ENCODE measurements at places on chromosomes 6 and 20. TPM values are rescaled to one million over a fixed set of nuclear protein-coding genes. Genes with fewer than 3 reads are reported as not detected.

- no peak for DNase-seq
Measured at GRCh38 chr6:120274547-120274946, 925.0 kb upstream of the MAN1A1 start.

DNA sequence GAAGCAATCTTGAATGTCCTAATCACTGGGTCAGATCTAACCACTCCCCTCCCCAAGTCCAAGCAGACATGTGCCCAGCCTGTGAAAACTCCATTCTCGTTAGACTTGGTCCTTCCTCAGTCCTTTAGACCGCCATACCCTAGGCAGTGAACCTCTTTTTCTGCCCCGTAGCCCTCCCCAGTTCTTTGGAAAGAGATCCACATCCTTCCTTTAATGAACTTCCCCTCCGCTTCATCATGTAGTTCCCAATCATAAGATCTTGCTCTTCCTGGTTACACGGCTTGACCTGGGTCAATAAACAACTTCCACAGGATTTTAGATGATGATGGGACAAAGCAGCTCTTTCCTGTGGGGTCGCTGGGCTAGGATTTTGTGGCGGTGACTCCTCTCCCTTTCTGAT is 9.6 kb downstream of the AHCY start:
- DNase-seq: no peak

DNA sequence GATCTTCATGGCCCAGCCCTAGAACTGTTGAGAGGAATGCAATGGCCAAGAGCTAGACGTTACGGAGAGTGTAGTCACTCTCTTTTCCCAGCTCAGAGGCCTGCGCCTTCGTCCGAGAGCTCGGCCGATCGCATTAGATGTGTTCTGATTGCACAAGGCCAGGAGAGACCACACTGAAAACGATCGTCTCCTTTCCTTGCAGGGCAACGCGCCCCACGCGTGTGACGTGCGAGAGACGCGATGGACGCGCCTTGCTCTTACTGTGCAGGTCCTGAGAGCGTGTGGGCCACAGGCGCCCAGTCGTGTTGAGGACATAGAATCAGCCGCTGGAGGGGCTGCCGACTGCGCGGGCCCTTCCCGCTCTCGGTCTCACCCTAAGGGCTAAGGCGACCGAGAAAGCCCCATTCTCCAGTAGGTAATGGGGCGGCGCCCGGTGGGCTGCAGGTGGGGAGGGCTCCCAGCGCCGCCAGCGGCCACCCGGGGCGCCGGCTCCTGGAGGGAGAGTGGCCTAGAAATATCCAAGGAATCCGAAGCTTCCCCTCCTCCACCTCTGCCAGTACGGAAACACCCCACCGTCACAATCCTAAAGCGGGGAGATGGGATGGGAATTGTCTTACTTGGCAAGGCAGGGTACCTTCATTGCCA is 26.9 kb downstream of the TFAP2B start:
- DNase-seq: no peak

GRCh38 chr6:111841822-111842221 is 31.4 kb downstream of the FYN start:
- no peak for DNase-seq

GRCh38 chr6:147972448-147972847 is 370.2 kb upstream of the SASH1 start:
- DNase-seq: no peak

DNA sequence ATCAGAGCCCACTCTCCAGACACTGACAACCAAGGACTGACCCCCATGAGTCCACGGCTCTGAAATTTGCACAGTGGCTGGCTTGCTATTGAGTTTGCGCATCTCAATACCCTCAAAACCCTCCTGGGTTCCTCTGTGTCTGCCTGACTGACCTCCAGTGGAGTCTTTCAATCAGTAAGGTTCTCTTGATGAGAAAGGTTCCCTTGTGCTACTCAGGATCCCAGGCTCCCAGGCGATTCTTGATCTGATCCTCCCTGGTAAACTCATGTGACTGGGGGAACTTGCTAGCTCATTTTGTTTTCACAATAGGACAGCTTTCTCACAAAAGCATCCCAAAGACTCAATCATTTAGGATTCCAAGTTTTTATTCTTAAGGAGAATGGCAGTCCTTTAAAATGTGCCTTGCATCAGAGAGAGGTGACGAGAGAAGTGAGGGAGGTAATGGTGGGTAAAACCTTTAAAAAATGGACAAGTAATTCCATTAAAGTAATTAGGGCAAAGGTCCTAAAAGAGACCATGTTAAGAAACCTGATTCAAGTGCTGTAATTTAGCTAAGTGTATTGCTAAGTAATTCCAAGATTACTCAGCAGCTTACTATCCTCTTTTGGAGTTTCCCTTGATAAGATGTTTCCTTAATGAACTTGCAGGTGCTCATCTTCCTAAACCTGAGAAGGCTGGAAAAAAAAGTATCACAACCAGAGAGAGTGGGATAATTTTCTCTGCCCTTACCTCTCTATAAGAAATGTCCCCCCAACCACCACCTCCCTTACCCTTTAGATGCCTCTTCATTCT is 304.7 kb upstream of the SGK1 start:
- DNase-seq: no peak

- no peak for DNase-seq
Measured at GRCh38 chr6:9527679-9528286, 887.1 kb downstream of the TFAP2A start.

DNA sequence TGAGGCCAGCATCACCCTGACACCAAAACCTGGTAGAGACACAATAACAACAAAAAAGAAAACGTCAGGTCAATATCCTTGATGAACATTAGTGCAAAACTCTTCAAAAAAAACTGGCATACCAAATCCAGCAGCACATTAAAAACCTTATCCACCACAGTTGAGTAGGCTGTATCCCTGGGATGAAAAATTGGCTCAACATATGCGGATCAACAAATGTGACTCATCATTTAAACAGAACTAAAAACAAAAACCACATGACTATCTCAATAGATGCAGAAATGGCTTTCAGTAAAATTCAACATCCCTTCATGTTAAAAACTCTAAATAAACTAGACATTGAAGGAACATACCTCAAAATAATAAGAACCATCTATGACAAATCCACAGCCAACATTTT is 59.6 kb upstream of the PHIP start:
- no peak for DNase-seq

DNA sequence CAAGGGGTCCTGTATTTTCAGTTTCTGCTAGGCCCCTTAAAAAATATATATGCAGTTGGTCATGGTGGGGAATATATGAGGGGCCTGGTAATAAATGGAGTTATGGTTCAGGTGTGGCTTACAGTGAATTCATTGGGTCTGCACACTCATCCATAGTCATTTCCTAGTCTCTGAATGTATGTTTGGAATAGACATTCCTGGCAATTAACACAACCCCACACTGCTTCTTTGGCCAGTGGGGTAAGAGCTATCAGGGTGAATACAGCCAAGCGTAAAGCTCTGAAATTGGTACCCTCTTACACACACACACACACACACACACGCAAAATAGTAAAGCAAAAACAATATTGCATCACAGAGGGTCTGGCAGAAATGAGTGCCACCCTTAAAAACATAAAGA is 56.5 kb downstream of the QRSL1 start:
- no peak for DNase-seq

DNA sequence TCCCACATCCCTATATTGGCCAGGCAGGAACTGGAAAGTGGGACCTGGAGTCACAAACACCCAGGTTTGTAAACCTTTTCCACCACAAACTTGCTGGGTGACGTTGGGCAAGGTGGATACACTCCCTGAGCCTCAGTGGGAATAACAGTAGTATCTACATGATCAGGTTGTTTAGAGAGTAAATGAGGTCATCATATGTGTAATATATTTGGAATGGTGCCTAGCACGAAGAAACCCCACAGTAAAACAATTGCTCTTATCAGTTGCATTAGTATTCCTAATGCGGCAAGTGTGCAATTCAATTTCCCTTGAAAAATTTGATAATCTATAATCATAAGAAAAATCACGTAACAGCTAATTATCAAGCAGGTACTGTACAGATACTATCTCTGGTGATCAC is 51.9 kb downstream of the HIVEP2 start:
- DNase-seq: no peak

RUNX2 gene
- total RNA-seq: 1.9 TPM

C6orf58 gene
- not detected for total RNA-seq

SOBP gene
- total RNA-seq: 4.7 TPM

SLC17A1 gene
- total RNA-seq: not detected

SLC17A2 gene
- not detected for total RNA-seq

BCAS1 gene
- total RNA-seq: 0.50 TPM

All from omental fat pad (tissue), 4 donors.